ENCODE measurements at places on chromosomes 3 and 15.

DNA sequence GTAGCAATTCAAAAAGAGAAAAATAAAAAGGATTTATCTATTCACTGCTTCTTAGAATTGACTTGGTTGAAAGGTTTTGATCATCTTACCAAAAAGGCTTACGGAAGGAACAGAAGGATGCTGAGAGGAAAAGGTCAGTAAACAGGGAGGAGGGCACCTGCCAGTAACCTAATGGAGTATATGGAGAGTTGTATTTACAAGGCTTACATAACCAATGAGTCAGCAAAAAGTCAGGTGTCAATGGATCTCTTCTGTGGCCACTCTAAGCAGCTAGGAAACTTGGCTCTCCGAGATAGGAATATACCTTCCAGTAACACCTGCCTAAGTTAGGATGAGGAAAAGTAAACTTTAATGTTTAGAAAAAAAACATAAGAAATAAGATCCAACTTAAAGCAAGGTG lies 80.5 kb upstream of the PLXND1 start:
- no peak for DNase-seq

DNA sequence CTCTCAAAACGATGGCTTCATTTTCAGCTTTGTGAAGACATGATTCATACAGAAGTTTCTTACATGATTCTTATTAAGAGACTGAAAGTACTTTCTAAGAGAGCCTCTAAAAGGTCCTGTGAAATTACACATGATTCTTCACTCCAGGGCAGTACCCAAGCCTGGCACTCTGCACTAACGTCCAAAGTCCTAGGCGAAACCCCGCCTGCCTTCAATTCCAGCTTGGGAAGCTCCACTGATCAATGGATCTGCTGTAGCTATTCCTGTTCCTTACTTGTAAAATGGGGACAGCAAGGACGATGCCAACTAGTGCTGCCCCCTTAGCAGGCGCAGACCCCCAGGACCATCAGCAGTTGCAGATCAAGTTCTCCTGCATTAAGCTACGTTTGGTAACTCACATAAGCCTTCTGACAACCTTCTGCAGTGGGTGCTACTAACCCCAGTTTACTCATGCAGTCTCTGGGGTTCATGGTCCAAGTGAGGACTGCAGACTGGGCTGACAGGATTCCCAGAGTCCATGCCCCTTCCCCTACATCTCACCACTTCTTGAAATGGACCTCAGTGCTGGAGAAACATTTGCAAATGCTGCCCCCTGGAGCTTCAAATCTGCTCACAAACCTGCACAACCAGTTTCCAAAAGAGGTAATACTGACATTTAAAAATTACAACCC lies 10.6 kb downstream of the CHCHD4 start:
- no peak for DNase-seq

DNA sequence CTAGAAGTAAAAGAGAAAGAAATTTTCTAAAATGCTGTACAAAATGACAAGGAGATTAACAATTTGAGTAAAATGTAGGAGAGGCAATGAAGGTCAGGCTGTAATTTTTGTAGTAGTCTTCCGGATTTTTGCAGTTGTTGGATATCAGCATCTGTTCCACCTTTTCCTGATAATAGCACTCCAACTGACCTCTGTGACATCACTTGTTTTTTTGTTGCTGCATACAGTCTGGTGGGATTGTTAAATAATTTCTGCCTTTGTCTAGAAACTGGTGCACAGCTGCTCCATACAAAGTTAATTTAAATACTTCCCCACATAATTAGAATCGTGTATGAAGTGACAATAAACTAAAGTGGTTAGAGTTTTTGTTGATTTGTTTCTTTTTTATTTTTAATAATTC lies 731.4 kb downstream of the PLOD2 start:
- no peak for DNase-seq

DNA sequence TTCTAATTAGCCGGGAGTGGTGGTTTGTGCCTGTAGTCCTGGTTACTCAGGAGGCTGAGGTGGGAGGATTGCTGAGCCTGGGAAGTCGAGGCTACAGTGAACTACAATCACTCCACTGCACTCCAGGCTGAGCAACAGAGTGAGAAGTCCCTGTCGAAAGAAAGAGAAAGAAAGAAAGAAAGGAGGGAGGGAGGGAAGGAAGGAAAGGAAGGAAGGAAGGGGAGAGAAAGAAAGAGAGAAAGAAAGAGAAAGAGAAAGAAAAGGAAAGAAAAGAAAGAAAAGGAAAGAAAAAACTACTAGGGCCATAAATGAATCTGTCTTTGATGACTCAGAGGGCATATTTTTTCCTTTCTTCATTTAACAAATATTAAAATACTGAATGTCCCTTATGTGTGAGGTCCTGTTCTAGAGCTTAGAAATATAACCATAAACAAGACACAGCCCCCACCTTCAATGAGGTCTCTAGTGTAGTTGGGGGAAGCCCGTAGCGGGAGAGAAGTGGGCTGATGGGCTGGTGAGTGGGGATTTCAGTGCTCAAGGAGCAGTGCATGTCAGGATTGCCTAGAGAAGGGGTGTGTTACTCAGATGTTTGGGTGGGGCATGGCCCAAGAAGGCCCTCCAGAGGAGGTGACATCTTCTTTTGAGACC lies 35.2 kb upstream of the PIAS1 start:
- DNase-seq: no peak

DNA sequence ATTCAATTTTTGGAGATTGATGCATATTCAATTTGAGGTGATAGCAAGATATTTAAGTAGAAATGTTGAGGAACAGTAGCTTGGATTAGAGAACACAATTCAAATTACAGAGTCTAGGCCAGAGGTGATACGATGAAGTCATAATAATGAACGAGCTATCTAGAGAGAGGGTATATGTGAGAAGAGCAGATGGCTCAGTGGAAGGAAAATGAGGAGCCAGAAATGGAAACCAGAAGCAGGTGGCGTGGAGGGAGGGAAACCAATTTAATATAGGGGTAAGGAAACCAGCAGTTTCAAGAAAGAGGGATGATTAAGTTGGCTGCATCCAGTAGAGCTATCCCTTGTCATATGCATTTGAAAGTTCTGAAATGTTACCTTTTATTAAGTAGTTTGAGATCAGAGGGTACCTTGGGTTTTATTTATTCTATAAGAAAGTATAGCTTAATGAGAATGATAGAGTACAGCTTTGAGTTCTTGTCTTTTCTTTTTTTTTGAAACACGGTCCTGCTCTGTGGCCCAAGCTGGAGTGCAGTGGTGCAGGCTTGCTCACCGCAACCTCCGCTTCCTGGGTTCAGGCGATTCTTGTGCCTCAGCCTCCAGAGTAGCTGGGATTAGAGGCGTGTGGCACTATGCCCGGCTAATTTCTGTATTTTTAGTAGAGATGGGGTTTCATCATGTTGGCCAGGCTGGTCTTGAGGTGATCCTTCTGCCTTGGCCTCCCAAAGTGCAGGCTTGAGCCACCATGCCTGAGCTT lies 22.1 kb downstream of the NCK1 start:
- DNase-seq: no peak

GRCh38 chr3:152019508-152019907 lies 146.1 kb downstream of the SUCNR1 start:
- no peak for DNase-seq

- no peak for DNase-seq
Measured at GRCh38 chr3:72997421-72997961, 880 bp downstream of the PPP4R2 start.

DNA sequence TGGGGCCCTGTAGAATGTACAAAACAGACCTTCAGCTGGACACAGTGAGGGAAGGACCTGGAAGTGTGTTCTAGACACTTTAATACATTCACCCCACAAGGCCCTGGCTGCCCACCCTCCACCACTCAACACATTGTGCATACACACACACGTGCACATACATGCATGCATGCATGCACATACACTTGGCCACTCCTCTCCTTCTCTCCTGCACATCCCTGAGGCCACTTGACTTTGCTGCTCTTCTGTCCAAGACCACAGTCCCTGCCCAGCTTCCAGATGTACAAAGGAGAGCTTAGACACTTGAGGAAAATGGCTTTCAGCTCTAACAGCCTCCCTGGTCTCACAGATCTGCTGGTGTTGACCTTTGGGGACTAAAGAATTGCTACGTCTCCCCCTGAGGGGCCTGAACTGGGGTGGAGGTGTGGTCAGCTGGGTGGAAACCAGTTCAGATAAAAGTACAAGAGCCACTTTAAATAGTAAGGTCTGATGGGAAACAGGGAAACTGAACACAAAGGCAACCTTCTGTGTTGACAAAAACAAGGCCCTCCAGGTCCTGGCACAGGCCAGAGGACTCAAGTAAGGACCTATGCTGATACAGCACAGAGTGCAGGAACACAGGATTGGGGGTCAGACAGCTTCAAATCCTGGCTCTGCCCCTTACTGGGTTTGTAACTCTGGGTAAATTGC lies 24.8 kb upstream of the NOX5 start:
- no peak for DNase-seq

DNA sequence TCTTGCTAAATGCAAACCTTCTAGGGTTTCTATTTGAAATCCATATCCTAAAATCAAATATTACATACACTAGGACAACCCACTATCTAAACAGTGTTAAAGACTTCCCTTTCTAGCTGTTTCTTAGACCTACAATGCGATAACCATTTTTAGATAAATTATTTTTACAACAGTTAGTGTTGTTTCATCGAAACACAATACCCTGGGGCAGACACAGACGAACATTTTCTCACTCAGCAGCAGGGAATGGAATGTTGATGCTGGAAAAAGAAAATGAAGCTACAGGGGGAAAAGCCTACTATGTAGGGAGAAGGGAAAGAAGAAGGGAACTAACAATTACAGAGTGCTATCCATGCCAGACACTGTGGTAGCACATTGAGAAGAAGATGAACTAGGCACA lies 6.0 kb upstream of the HERC1 start:
- no peak for DNase-seq

All from AG04450 (cell line).